ENCODE measurements at places on chromosomes 13 and 19.

GRCh38 chr13:112624602-112625430 lies 36.9 kb upstream of the TUBGCP3 start:
- DNase-seq = no peak

- DNase-seq = no peak
Observed at GRCh38 chr13:41502673-41503072, 45.3 kb downstream of the RGCC start.

DNA sequence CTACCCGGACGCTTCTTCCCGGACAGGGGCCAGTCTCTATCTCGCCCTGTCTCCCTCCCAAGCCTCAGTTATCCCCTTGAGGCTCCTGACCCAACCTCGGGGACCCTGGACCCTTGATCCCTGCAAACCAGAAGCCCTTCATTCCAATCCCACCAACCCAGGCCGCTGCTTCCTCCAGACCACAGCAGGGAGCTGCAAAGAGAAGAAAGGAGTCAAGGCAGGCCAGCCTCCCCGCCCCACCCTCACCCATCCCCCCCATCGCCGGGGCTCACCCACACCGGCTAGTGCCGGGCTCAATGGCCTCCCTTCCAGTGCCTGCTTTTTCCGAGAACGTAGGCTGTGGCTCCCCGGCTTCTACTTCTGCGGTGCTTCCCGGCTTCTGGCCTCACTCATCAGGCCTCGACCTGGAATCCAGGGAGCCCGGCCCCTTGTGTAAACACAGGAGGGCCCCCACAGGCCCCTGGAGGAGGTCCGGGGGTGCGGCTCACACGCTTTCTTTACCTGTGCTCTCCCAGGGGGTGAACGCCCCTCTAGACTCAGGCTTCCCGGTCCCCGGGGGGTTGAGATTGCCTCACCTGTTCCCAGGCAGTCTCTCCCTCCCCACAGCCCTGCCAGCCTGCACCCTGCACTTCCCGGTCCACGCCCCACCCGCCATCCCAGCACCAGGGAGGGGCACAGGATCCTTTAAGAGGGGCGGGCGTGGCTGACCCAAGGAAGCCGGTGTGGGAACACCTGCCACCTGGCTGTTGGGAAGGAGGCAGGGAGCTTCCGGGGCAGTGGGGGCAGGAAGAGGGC lies at the start of gene FAM83E:
FAM83E (minus strand) TSS at position 641 of the 795 bp plus-strand sequence. CDS start 1,704 bp downstream, outside the sequence.
- DNase-seq = no peak

- DNase-seq = no peak
Observed at GRCh38 chr13:74966814-74967424, 515.0 kb downstream of the TBC1D4 start.

- DNase-seq = no peak
Observed at GRCh38 chr19:2574971-2575630, 99.2 kb downstream of the GADD45B start.

GRCh38 chr13:49060678-49061387 lies 85.1 kb downstream of the FNDC3A start:
- no peak for DNase-seq

- DNase-seq = no peak
Observed at GRCh38 chr13:93230261-93230855, 3.8 kb downstream of the GPC6 start.

DNA sequence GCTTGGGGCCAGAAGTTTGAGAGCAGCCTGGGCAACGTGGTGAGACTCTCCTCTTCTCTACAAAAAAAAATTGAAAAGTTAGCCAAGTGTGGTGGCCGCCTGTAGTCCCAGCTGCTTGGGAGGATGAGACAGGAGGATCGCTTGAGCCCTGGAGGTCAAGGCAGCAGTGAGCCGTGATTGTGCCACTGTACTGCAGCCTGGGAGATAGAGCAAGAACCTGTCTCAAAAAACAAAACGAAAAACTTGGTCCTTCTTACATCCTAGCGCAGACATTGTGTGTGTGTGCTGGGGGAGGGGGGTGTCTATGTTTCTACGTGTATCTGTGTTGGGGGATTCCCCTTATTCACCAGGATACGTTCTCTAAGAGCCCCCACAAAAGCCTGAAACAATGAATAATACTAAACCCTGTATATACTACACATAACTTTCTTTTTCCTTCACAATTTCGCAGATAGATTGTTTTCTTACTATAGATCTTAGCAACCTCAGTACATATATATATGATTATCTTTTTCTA lies 7.9 kb downstream of the AXL start:
- DNase-seq = no peak

DNA sequence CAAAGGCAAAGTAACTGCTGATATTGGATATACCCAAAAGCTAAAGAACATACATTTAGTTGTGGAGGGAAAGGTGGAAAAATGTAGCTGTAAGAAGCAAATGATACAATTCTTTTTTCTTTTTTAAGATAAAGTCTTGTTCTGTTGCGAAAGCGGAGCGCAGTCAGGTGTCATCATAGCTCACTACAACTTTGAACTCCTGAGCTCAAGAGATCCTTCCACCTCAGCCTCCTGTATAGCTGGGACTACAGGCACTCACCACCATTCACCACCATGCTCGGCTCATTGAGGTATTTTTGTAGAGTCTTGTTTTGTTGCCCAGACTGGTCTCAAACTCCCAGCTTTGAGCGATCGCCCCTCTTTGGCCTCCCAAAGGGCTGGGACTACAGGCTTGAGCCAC lies 38.0 kb downstream of the TBC1D4 start:
- no peak for DNase-seq

DNA sequence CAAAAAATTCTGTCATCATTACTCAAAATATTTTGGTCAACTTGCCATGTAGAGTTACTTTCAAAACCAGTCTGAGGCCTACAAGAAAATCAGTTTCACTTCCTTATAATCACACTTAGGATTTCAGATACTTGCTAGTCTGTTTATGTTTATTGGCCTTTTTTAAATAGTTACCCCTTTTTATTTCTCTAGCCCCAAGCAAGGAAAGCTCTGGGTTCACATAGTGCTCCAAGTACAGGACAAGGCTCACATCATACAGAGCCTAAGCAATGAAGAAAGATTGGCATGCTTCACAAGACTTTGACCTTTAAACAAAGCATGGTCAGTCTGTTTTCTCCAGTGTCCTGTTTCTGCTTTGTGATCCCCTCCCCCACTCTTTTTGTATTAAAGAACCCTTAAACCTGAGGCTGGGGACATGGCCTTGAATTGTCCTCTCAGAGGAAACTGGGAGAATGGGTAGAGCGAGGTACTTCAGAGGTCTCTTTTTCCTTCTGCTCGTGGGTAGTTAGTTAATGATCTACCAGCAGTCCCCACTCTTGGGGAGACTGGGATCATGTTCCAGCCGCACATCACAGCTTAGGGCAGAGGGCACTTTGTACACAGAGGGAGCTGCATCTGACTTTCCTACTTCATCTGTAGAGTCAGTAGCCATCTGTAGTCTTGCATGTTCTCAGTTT lies 30.7 kb downstream of the CEACAM1 start:
- DNase-seq = no peak

DNA sequence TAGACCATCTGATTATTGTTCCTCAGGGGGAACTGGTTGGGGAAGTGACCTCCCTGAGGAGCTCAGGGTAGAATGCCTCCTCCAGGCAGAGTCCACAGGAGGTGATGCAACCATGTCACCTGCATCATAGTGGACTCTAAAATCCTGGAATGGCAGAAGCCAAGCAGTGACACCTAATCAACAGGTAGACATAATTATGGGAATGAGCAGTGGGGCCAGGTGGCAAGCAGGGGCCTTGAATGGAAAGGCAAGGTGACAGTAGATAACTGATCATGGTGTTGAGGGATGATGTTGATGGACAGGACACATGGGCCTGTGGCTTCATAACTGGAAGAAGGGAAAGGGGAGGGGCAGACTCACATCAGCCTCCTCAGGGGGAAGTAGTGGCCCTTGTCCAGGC lies 27.3 kb upstream of the IRS2 start:
- no peak for DNase-seq

- DNase-seq = peak; percentile 85
Observed at GRCh38 chr13:109288151-109288709, 498.2 kb downstream of the IRS2 start.

DNA sequence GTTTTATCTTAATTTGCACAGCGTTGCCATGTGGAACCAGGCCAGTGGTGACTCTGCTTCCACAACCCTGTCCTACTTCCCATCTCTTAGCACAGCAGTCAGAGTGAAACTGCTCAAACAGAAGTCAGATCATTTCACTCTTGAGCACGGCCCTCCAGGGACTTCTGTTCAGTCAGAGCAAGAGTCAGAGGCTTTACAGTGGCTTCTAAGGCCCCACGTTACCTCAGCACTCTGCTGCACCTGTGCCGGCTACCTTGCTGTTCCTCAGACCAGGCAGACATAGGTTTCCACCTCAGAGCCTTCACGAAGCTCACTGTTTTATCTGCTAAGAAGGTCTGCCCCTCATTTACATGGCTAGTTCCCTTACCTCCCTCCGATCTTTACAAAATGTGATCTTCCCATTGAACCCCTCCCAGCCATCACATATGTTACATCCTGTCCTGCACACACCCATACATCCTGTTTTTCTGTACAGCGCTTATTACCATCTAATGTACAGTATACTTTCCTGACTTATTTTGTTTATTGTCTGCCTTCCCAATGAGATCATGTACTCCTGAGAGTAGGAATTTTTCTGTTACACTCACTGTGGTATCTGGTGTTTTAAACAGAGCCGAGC lies 41.6 kb downstream of the TM9SF2 start:
- DNase-seq = no peak

DNA sequence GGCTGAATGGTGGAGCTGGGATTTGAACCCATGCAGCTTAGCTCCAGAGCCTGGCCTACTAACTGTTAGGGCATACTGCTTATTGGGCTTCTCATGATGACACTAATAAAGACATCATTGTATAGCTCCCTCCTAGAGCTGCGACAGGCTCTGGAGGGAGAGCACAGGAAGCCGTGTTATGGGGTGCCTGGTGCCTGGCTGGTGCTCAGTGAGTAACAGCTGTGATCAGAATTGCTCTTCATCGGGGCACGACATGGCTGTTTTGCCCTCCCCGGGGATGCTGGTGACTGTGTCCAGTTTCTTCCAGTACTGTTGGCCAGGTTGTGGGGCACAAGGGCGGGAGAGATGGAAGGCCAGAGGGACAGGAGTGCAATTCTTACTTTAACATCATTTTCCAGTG lies 5.1 kb downstream of the LYPD5 start:
- DNase-seq = no peak

GRCh38 chr13:29576581-29576980 lies 18.9 kb downstream of the SLC7A1 start:
- DNase-seq = no peak

- no peak for DNase-seq
Observed at GRCh38 chr19:35290381-35291127, 1.4 kb upstream of the MAG start.

DNA sequence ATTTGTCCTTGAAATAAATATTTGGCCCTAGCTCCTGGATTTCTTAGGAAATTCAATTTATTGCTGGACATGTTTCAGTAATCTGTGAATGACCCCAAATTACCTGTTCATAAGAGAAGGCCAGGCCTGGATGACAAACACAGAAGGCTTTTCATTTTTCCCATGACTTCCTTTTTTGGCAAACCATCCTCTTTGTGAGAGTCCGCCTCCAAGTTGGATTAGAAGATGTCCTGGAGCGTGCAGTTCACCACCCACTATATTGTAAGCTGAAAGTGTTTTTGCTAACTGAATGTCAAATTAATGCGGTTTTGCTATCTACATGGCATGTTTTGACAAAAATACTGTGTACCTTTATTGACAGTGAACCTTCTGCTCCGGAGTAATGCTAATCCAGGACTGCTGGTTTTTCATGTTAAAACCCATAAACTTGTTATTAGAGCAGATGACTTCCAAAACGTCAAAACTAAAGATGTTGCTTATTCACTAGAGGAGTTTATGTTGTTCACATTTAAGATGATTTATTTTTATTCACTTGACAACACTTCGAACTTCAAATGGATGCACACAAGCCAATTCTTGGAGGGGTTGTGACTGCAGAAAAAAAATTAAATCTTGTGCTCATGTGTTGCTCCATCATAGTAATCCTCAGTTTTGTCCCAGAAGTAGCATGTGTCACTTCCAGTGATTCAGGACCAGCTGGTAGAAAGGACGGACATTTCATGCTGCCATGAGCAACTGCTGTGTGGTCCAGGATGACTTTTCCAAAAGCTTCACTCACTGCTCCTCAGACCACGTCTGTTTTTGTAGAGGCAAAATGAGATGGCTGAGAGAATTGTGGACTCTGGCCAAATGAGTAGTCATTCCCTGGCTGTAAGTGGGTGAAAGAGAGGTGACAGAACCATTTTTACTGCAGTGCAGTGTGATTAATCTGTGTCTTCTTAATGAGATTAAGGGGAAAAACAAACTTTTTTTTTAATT lies 71.0 kb downstream of the ITGBL1 start:
- peak; percentile 55 for DNase-seq

Measured in SJSA1 (cell line).